ENCODE measurements at places on chromosomes 13 and 19.

GRCh38 chr13:97946951-97947588 lies 6.4 kb upstream of the IPO5 start:
- DNase-seq: no peak

- DNase-seq: no peak
Measured at GRCh38 chr19:28472843-28473242, 740.1 kb downstream of the UQCRFS1 start.

DNA sequence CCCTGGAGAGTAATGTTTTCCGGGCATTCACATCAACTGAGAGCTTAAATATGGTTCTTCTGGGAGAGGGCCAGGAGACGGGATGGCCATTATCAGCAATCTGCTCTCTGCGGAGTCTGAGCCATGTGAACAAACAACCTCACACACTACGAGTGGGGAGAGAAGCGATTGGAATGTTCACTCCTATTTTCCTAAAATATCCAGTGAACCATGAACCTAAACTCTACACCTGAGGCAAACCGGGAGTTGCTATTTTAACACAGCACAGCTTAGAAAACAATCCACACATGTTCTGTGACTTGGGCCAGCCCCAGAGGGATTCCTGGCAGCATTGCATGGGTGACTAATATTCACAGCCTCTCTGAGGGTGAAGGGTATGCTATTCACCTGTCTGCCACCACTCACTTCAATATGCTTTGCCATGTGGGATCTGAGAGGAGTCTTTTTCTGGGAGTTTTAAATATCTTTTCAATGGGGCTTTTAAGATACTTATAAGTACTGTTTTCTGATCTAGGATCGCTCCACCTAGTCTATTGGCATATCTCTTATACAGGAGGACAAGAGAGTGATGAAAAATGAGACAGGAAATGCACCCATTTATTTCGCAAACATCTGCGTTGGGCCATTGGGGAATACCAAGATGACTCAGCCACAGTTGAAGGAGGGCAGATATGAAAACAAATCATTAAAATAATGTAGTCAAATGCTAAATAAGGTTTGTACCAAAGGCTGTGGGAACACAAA lies 72.6 kb upstream of the SERP2 start:
- DNase-seq: peak; percentile 78

- DNase-seq: no peak
Measured at GRCh38 chr13:33487575-33488243, 202.2 kb upstream of the STARD13 start.

DNA sequence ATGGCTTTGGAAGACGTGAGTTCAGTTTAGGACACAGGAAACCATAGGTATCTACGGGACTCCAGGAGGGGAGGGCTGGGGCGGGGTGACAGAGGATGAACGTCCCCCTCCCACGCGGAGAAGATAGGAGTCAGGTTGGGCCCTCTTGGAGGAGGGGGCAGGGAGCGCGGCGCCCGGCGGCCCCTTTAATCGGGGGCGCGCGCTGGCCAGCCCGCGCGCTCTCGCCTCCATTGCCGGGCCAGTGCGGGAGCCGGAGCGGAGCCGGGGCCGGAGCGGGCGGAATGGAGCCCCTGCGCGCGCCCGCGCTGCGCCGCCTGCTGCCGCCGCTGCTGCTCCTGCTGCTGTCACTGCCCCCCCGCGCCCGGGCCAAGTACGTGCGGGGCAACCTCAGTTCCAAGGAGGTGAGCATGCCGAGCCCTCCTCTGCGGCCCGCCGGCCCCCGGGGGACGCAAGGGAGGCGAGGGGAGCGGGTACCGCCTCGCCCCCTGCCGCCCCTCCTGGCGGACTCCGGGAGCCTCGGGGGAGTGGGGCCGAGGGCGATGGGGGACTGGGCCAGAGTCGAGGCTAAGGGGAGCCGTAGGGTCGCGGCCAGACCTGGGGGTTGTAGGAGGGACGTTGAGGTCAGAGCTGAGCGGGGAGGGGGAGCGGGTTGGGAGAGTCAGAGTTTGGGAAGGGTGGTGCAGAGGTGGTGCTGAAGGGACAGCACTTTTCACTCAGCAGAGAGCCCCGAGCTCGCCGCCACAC lies at the start of gene TMEM145:
Gene TMEM145 (plus strand): TSS at position 214 of the 744 bp plus-strand sequence. CDS start 68 bp downstream, at position 282.
- DNase-seq: no peak

DNA sequence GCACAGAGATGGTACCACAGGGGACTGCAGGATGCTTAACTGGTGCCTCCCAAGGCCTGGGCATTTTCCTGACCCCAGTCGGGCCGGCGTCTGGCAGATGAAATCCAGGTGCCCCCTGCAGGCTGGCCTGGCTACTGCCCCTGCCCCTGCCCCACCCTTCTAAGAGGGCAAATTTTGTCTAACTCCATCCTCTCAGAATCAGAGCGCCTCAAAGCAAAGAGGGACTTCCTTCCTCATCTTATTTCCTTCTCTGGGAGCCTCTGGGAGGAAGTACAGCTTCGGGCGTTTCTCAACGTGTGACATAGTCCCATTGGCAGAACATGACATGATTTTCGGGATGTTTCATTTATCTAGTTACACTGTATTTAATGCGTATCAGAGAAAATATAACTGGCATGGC lies 2.7 kb downstream of the PRKACA start:
- DNase-seq: peak; percentile 66

GRCh38 chr19:36805364-36805763 lies 32.8 kb upstream of the ZNF850 start:
- DNase-seq: no peak

GRCh38 chr13:36548129-36548528 lies 115.8 kb downstream of the CCNA1 start:
- DNase-seq: no peak

DNA sequence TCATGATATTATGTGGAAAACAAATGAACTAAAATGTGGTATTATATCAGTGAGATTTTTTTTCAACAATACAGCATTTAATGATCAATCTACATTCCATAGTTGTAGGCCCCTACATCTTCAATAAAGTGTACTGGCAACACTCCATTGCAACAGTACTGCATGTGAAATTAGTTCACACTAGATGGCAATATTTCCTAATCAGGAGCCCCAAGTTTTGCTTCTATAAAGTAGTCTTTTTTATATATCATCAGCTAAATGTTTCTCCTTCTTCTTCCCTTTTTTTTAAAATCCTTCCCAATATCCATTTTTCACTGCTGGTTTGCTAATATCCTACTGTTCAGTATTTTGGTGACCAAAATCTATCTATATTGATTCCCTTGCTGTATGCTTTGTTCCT lies 528.3 kb upstream of the ATXN8OS start:
- DNase-seq: no peak

DNA sequence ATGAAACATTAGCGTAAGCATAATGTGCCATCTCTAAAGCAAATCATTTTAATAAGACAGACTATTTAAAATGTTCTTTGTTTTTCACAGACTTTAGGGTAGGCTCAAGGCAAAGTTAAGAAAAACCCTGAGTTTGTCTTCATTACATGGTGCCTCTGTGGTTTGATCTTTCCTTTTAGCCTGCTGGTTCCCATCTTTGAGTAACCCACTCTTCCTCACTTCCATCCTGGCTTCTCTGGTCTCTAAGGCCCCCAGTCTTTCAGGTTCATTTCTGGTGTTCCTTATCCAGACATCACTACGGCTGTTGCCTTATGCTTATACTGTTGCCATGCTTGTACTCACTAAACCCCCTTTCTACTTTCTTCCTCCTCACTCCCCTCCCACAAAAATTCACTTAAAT lies 38.4 kb downstream of the DACH1 start:
- DNase-seq: no peak
